Mucosa of gallbladder (tissue), 1 donor: ENCODE measurements at places on chromosomes 1 and 21.

- peak; percentile 64 for DNase-seq
Observed at GRCh38 chr21:35940074-35940927, 120.0 kb downstream of the SETD4 start.

DNA sequence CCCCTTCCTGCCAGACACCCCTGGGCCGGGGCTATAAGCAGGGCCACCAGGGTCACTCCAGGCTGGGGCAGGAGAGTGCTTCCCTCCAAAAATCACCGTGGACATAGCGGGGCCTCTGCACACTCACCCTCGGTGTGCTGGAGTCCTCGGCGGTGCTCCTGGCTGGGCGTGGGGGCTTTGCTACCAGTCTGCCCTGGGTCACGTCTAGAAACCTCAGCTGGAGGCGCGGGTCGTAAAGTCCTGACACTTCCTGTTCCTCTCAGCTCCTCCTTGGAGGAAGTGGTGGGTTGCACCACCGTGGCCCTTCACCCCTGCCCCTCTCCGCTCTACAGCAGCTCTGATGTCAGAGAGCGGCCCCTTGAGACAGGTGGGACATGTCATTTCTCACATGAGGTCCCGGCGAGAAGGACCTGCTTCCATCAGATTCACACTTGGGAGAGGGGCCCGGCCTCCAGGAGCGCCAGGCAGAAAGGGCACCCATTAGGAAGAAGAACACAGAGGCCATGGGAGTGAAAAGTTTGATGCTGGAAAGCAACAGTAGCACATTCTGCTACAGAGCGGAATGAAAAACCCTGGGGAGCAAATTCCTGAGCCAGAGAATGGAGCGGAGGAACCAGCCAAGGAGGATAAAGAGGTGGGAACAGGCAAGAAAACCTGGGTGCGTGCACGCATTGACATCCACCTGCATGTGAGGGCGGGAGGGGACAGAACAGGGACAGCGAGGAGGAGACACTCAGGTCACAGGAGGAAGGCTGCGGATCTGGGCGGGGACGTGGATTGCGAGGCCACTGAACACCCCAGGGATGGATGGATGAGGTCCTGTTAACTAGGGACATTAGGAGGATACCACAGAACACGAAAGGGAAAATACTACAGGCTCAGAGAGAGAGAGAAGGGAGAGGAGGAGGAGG is at the start of gene ITGB2:
TSS of gene ITGB2 (minus strand) at position 206 of the 911 bp plus-strand sequence. CDS start 10,117 bp downstream, outside the sequence.
- DNase-seq, result no peak

DNA sequence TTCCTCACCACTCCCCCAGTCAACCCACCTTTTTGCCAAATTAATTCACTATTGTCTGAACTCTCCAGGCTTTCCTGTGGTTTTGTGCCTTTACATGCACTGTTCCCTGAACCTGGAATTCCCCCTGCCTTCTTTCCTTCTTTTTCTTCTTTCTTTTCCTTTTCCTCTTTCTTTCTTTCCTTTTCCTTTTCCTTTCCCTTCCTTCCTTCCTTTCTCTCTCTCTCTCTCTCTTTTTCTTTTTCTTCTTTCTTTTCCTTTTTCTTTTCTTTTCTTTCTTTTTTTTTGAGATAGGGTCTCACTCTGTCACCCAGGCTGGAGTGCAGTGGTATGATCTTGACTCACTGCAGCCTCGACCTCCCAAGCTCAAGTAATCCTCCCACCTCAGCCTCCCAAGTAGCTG is 56.6 kb upstream of the CDC42BPA start:
- DNase-seq, result no peak

GRCh38 chr1:203197625-203198024 is 11.1 kb upstream of the CHI3L1 start:
- DNase-seq, result no peak

DNA sequence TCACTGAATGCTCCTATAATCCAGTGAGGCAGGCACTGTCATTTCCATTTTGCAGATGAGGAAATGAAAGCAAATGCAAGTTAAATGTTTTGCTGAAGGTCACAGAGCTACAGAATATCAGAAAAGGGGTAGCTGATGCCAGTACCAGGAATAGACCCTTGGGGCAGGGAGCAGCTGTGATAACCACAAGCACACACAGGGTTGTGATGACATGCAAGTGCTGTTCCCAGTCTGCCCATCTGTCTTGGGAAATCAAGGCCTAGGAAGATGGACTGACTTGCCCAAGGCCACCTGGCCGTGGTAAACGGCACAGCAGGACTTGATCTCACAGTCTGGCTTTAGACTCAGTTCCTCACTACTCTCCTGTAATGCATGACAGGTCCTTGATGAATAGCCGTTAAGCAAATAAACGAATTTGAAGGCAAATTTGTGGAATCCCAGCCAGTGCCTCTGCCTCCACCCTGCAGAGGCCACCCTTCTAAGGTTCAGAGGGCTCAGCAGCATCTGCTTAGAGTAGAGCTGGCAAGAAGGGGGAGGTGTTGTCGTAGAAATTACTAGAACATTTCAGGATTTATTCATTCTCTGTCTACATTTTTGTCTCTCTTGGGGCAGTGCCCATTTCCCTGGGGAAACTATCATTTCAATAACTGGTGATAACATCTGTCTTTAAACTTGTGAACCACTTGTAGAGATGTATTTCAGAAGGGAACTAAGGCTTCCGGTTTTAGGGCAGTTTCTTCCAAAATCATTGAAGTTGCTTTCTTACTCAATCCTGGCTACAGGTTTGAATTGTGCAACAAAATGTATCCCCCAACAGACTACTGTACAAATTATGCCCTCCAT is 53.2 kb upstream of the MRPS6 start:
- no peak for DNase-seq

- peak; percentile 27 for DNase-seq
Observed at GRCh38 chr1:18957532-18958300, 1.2 kb upstream of the IFFO2 start.
